ENCODE measurements at places on chromosomes 12 and 14.

- no peak for DNase-seq
These were observed 60.3 kb downstream of the RBM19 start for GRCh38 chr12:113905829-113906228.

- DNase-seq, result no peak
These were observed 63.9 kb upstream of the GRIP1 start for GRCh38 chr12:66742508-66743367.

GRCh38 chr12:65941388-65941787 lies 117.1 kb downstream of the HMGA2 start:
- DNase-seq, result no peak

DNA sequence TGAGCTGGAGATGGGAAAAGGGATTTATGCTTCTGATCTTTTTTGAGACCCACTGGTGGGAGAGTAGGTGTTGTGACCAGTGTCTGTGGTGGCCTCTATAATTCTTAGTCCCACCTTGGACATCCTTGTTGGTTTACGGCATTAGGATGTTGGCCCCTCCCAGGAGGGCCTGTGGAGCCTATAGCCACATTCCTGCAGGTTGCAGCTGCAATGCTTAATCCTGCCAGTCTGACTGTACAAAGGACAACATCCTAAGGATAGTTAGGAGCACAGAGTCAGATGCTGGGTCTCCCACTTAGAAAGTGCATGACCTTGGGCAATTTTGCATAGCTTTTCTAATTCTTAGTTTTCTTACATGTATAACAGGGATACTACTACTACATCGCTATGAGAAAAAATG lies 150.9 kb upstream of the SLC38A2 start:
- DNase-seq, result no peak

Data from stimulated activated CD8-positive, alpha-beta memory T cell treated with anti-CD3 and anti-CD28 coated beads, Interleukin-4, amount 100 ng/mL, for 1 hour (primary cell).